ENCODE measurements at places on chromosomes 12 and 14.

- no peaks in the 10 kb centered on the region for H3K4me1 ChIP-seq
- no peaks in the 10 kb centered on the region for H3K36me3 ChIP-seq
- no peaks in the 10 kb centered on the region for H3K27me3 ChIP-seq
- no peak overlapping the region for H3K4me3 ChIP-seq
- DNase-seq = no peak
These were observed 234.4 kb upstream of the PRKD1 start for GRCh38 chr14:30162066-30162465.

DNA sequence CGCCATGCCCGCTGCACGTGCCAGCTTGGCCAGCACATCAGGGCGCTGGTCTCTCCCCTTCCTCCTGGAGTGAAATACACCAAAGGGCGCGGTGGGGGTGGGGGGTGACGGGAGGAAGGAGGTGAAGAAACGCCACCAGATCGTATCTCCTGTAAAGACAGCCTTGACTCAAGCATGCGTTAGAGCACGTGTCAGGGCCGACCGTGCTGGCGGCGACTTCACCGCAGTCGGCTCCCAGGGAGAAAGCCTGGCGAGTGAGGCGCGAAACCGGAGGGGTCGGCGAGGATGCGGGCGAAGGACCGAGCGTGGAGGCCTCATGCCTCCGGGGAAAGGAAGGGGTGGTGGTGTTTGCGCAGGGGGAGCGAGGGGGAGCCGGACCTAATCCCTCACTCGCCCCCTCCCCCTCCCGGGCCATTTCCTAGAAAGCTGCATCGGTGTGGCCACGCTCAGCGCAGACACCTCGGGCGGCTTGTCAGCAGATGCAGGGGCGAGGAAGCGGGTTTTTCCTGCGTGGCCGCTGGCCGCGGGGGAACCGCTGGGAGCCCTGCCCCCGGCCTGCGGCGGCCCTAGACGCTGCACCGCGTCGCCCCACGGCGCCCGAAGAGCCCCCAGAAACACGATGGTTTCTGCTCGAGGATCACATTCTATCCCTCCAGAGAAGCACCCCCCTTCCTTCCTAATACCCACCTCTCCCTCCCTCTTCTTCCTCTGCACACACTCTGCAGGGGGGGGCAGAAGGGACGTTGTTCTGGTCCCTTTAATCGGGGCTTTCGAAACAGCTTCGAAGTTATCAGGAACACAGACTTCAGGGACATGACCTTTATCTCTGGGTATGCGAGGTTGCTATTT, 914 bp upstream of the CCND2 start:
- H3K27ac ChIP-seq = peak overlapping the region; percentile 90
- peaks cover 14% of the 10 kb centered on the region for H3K36me3 ChIP-seq
- H3K4me3 ChIP-seq = no peak overlapping the region
- peak; percentile 74 for DNase-seq
- peaks cover 20% of the 10 kb centered on the region for H3K27me3 ChIP-seq
- peaks cover 28% of the 10 kb centered on the region for H3K4me1 ChIP-seq

DNA sequence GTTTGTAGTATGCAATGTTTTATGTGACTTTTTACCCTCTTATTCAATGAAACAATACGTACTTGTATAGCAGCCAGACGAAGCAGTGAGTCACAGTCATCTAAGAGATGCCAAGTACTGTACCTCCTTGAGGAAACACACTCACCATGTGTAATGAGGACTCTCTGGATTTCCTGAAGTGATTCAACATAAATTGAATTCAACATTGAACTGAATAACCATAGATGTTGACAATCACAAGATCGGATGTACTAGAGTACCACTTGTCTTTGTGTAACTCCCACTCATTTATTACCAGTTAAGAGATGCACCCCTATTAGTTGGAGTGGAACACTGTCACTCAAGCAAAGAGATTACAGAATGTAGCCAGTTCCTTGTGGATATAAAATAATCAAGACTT, 175.2 kb upstream of the HMGA2 start:
- no peaks in the 10 kb centered on the region for H3K4me1 ChIP-seq
- H3K36me3 ChIP-seq = no peaks in the 10 kb centered on the region
- no peak overlapping the region for H3K27ac ChIP-seq
- no peak overlapping the region for H3K4me3 ChIP-seq
- DNase-seq = no peak

DNA sequence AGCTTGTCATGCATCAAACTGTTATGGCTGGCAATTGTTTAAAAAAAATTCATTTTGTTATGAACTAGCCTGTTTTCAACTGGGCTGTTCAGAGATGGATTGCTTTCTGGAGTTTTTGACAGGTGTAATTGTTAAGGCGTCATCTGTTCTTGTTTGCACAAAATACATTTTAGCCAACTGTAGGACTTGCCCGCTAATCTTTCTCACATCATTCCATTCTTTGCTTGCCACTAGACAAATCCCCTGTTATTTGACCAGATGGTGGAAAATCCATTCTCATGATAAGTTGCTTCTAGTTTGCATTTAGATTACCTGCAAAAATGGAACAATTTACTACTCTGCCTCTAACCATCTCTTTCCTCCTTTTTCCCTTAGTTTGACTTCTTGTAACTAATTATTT, 114.3 kb downstream of the NPAS3 start:
- H3K27me3 ChIP-seq = no peaks in the 10 kb centered on the region
- no peaks in the 10 kb centered on the region for H3K36me3 ChIP-seq
- DNase-seq = no peak
- H3K4me3 ChIP-seq = no peak overlapping the region
- no peaks in the 10 kb centered on the region for H3K4me1 ChIP-seq

Data from adrenal gland (tissue), 19 donors.